ENCODE measurements at places on chromosomes 7 and 10.

- DNase-seq, result no peak
Observed at GRCh38 chr7:24703296-24703695, 54.0 kb downstream of the GSDME start.

DNA sequence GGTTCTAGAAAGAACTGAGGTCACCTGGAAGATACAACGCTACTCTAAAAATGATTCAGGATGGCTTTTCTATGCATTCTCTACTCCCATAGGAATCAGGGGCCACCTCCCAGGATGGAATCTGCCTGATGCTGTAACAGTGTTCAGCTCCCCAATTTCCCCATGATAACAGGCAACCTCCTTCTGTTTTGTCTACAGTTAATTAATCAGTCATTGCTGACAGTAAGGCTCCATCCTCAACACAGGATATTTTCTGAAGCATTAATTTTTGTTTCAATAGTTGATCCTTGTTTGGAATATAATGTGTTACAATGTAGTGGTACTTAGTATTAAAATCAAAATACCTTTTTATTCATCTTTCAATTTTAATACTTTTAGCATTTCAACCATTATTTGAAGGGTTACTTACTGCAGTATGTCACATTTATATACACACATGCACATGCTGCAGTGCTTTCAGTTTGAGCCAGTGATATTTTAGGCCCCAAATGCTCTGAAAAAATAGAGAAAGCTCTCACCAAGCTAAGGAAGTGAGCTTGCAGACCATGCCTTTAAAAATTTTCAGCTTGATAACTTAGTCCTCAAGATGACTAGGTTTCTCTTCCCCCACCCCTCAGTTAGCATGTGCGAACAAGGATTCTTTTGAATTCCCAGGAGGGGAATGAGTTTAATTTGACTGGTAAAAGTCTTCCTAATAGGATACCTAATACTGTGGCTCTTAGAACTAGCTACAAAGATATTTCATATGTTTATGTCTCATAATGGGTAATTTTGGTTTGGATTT is 592 bp upstream of the PIK3CG start:
- DNase-seq, result no peak

DNA sequence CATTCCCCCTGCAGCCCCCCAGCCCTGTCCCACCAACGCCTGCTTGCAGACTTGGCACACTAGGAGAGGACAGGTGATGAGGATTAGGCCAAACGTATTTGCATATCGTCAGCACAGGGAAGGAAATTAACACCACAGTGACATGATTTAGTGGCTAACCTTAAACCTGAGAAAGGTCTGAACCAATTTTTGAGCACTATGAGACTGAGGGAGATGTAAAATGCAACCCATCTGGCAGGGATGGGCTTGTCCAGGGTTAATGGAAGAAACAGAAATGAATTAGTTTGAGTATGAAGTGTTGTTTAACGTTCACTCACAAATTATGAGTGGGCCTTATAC is 183.6 kb downstream of the TAX1BP1 start:
- DNase-seq, result no peak

- DNase-seq, result no peak
Observed at GRCh38 chr7:117759950-117760640, 113.1 kb downstream of the CTTNBP2 start.

DNA sequence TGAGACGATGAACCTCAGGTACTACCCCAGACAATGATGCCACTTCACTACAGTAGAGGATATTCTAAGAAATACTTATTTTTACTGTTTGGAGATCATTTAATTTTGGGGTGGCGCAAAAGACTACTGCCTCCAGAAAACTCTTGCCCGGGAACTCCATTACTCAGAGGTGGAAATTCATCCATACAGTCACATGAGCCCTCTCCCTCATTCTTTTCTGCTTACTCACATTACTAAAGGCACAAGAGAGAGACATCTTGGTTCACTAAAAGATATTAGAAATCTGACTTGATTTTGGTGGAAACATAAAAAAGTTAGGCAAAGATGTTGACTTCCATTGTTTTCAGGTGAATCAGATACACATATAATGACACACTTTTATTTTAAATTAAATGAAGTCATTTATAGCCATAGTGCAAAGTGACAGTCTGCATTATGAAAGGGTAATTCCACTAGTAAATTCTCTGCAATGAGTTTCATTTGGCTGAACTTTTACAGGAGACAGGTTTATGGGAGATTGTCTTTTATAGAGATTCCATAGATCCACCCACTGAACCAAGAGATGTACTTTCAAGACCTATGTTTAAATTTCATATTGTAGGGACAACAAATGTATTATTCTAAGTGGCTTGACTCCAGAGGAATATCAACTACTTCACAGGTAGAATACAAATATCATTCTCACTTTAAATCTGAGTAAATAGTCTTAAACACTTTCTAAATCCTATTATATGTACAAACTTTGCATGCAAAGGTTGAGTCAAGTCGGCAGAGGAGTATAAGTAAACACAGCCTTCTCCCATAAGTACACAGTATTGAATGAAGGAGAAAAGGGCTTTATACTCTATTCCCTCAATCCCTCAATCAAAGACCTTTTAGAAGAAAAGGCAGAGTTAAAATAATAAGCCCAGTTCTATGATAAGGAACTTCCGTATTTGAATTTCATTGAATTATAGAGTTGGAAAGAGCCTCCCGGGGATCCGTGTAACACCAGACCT is 18.8 kb downstream of the NEBL start:
- no peak for DNase-seq

GRCh38 chr7:145016068-145016467 is 180.2 kb upstream of the TPK1 start:
- peak; percentile 7 for DNase-seq

DNA sequence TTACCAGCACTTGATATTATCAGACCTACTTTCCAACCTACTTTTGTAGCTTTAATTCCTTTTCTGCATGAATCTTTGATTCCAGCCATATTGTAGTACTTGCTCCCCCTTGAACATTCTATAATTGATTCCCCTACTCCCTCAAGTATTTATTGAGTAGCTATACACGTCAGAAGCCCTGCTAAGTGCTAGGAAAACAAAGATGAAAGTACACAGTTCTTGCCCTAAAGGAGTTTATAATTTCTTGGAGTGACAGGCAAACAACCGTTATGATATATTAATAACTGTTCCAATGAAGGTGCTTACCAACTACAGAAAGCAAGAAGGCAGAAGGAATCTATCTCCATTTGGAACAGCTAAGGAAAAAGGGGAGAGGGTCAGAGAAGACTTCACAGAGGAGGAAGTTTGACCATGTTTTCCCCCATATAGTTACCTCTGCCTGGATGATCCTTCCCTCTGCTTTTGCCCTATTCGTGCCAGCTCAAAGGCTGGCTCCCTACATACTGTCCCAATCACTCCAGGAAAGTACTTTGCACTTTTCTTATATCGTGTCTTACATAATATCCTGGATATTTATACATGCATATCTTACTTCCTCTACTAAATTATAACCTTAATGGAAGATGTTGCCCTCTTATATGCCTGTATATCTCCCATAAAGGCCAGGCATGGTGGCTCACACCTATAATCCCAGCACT is 54.7 kb downstream of the SCD start:
- DNase-seq, result no peak

DNA sequence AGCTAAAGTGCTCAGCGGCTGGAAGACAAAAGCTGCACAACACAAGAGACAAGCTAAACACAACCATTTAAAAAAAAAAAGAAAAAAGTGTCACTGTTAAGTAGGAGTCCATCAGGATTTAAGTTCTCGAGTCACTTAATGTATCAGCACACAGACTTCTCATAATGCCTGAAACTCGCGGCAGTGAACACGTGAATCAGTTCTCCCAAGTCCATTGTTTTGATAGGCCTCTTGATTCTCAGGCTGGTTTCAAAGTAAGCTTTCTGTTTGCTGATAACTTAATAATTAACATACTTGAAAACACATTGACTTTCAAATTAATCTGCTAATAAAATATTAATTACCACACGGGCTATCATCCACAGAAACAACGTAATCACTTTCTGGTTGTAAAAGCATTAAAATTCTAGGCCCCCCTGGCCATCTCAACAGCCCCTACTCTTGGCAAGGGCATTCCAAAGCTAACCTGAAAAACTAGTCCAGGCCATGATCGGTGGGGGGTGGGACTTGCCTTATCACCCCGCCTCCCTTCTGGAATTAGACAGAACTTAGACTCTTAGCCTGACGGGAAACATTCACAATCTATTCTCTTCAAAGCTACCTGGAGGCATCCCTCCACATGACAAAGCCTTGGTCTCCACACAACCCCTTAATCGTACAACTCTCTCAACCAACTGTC is 129.0 kb downstream of the DIP2C start:
- peak; percentile 40 for DNase-seq

DNA sequence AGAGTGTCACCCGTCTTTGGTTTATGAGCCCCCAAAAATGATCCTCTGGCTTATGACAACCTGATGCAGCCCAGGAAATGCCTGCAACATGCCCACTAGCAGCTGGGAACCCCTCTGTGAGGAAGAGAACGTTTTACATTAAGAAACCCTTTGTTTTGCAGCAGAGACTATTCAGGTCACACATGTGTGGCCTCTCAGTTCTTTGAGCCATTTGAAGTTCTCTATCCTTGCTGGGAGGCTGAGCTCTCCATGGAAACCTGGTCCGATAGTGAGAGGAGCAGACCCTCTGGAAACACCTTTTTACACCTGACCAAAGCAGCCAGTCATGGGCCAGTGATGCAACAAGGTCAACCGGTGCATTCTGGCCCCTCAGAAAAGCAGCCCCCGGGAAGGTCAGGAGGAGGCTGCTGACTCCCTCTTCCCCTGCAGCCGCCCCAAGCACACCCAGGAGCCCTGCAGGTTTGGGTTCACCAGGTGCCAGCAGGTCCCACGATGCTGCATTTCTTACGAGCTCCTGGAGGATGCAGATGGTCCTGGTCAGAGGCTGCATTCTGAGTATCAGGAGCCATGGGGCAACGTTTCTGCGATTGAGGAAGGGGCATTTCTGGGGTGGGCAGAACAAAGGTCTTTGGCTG is 134.3 kb downstream of the ZMYND11 start:
- DNase-seq, result no peak

DNA sequence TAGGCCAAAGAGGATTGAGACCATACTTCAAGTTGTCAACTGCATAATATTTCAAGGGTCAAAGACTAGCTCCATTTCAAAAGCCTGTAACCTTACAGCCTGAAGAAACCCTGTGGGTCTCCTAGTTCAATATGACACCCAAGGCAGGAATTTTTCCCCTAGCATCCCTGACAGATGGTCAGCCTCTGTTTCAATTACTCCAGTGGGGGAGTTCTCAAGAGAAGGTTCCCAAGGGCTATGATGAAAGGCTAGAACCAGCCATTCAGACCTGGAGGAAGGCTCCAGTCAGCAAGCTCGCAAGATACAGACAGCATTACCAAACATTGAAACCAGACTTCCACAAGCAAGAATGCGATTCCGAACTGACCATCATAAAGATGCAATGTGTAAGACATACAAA is 1.6 kb downstream of the HTR7 start:
- DNase-seq, result no peak

GRCh38 chr7:150322833-150323681 is at the start of the genes ACTR3C and LRRC61:
TSS of gene ACTR3C (minus strand) at chr7:150323545. CDS start at chr7:150295296, 28,249 bp downstream.
TSS of gene LRRC61 (plus strand) at chr7:150323355. CDS start at chr7:150336862, 13,507 bp downstream.
- peak; percentile 62 for DNase-seq

- no peak for DNase-seq
Observed at GRCh38 chr7:102874166-102874829, 38.5 kb upstream of the LRRC17 start.

DNA sequence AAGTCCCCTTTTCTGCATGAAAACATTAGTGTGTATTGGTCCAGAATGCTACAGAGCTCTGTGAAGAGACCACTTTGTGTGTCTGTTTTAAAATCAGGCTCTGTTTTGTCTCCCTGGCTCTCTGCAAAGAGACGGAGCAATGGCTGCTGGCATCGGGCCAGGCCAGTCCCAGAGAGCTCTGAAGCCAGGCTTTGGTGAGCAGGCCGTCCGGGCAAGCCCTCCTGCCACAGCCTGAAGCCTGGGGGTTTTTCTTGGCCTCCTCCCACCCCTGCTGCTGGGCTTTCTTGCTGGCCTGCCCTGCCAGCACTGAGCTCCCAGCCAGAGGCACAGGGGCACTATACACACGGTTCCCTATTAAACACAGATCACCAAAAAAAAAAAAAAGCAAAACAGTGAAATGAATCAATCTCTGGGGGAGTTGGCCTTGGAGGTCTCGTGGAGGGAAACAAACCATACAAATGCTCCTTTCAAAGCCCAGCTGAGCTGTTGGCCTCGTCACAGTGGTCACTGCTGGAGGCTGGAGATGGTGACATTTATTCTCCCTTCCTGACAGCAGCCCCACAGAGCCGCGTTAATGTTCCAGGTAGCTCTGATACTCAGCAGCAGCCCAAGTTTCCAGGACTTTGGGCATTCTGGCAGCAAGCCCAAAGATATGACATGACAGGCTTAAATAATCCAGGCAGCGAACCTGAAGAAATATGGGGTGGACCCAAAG is 237.2 kb downstream of the TCF7L2 start:
- DNase-seq, result peak; percentile 53

GRCh38 chr7:91515961-91516360 is 251.7 kb downstream of the FZD1 start:
- no peak for DNase-seq

DNA sequence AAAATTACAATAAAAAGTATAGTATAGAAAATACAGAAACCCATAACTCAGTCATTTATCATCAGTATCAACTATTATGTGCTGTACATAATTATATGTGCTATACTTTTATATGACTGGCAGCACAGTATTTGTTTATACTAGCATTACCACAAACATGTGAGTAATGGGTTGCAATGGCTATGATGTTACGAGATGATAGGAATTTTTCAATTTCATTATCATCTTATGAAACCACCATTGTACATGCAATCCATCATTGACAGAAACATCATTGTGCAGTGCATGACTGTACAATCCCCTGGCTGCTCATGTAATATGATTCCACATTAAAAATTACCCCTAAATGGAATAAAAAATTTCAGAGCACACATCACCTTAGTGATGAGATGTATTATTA is 55.7 kb upstream of the TMEM229A start:
- DNase-seq, result no peak

- DNase-seq, result no peak
Observed at GRCh38 chr10:112282086-112282485, 1.1 kb upstream of the TECTB start.

DNA sequence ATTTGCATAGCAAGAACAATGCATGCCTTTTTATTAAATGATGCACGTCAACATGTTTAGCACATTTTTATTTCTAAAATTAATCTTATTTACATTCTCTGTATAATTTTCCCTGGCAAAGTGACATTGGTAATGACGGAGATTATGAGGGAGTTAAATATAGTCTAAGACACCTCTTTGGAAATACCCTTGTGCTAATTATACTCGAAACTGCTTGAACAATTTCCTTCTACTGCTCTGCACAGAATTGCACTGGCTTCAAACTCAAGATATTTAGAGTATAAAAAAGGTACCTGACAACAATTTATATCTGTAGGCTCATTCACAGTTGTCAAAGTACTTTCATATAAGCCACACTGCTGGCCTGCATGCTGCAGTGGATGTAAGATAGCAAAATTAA is 602.7 kb downstream of the NXPH1 start:
- no peak for DNase-seq

GRCh38 chr10:107553470-107553869 is 389.0 kb upstream of the SORCS1 start:
- no peak for DNase-seq

Measured in left lung (tissue), 14 donors.